ENCODE measurements at places on chromosomes 7 and 10.

- DNase-seq, result no peak
Measured at GRCh38 chr7:115099906-115100305, 178.0 kb downstream of the MDFIC start.

DNA sequence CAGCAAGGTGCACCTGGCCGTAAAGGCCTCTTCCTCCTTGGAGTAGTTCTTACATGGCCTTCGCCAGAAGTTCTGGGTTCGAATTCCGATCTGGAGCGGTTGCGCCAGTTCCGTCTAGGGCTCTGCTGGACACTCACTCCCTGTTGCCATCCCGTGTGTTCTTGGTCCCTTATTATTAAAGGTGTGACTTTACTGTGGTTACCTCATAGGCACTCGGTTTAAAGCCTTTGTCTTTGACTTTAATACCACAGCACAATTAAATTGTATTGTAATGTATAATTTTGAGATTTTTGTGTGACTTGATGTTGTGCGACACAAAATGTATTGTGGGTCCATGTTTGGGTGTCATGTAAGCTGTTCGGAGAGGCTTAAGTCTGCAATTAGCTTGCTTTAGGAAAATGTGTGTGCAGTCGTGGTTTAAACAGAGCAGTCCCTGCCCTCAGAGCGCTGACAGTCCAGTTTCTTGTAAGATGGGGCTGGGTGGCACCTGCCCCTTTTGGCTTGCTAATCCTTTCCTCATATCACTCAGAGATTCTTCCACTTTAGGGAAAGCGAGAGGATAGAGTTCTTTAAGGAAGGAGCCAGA, 919 bp downstream of the INPP5F start:
- DNase-seq, result no peak

DNA sequence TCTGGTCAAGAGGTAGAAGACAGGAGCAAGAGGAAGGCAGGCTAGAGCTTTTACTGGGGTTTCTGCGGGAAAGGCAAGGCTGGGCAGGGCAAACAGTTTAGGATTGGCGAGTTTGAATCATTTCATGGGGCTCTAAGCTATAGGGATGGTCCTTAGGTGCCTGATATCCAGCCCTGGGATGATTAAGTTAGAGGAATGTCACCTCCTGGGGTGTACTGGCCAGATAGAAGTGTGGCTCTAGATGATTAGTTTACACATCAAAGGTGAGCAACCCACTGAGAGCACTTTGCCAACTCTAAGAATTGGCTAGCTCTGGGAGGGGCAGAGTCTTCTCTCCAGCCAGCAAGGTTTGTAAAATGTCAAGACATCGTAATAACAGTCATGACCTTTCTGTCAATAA, 52.4 kb downstream of the ZNF365 start:
- no peak for DNase-seq

DNA sequence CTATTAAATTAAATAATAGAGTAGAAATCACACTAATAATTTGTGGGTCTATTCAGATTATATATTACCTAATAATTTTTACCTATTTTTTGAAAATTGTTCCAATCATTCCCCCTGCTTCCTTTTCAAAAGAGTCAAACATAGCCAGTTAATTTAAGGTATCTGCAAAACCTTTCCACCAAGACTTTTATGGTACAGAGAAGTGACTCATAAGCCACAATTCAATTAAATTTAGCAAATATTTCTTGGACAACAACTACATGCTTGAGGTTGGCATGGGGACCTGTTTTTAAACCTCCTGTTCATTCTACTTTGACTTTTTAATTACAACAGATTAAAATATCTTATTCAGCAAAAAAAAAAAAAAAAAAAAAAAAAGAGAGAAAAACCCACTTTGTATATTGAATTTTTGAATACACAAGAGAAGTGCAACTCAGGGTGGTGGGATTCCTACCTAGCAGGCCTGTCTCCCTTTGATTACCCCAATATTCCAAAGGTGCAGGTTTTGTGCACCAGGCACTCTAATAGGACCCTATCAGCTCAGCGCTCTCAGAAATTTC, 301.9 kb upstream of the C7orf33 start:
- DNase-seq, result no peak

GRCh38 chr10:108894402-108895301, 1028.7 kb downstream of the XPNPEP1 start:
- no peak for DNase-seq

GRCh38 chr7:157404845-157405481, 68.2 kb downstream of the DNAJB6 start:
- no peak for DNase-seq

DNA sequence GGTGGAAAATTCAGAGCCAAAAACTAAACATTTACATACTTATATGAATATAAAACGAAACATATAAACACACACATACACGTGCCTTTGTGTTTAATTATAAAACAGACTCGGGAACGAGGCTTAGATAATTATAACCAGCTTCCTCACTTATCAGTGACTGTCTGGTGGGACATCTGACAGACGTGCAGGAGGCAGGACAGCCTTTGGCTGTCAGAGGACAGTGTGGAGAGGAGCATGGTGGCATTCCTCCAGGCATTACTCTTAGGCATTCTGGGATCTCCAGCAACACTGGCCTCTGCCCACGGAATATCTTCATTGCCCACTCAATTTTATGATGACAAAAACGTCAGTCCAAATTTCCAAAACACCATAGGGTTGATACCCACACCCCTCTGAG, 262.2 kb upstream of the NFE2L3 start:
- DNase-seq, result no peak
